ENCODE measurements at places on chromosomes 13 and 19.
A peak's percentile ranks its signal among the peaks of the same experiment; 100 is the strongest.

DNA sequence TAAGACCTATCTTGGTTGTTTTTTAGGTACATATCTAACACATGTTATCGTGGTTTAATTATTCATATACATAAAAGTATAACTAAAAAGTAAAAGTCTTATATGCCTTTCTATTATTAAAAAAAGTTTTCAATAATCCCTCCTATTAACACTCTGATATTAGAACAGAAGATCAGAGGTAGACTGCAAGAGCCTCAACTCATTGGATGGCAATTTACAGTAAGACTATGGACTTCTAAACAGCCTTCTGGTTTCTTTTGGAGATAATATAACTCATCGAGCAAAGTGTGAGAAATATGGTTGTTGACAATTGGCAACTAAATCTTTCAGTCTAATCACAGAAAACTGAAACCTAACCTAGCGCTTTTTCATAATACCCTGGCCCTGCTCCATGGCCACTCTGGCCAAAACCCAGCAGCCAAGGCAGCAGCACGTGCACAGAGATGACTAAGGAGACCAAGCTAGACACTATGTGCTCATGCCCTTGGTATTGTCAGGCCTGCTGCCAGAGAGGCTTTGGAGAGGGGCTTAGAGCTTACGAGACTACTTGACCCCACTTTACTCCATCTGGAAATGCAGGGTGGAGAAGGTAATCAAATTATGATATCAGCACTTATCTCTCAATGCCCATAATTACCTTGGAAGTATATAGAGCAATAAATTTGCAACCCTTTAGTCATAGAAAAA lies 40.6 kb upstream of the EEF1AKMT1 start:
- peak; percentile 93 for DNase-seq

DNA sequence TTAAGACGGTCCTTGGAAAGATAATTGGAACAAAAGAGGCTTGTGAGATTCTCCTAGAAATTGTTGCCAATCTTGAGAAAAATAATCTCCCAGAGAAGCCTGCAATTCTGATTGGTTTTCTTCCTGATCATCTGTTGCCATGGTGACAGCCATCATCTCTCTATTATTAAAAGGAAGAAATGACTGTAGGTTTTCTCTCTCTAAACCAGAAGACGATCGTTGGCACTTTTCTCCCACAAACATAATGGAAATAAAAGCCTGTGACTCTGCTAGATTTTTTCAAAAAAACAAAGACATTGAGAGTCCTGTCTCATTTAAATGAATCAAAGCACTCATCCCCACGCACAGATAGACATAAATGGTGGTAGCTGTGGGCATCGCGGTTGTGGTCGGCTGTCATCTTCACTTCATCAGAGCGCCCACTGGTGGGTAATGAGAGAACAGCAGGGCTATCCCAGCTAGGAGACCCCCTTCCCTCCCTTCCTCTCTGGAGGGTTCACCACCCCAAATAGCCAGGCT lies 21.7 kb upstream of the CALM3 start:
- no peak for DNase-seq

GRCh38 chr19:11168568-11168967 lies 13.0 kb upstream of the SPC24 start:
- peak; percentile 94 for DNase-seq

GRCh38 chr13:85412448-85412847 lies 386.8 kb downstream of the SLITRK6 start:
- no peak for DNase-seq

DNA sequence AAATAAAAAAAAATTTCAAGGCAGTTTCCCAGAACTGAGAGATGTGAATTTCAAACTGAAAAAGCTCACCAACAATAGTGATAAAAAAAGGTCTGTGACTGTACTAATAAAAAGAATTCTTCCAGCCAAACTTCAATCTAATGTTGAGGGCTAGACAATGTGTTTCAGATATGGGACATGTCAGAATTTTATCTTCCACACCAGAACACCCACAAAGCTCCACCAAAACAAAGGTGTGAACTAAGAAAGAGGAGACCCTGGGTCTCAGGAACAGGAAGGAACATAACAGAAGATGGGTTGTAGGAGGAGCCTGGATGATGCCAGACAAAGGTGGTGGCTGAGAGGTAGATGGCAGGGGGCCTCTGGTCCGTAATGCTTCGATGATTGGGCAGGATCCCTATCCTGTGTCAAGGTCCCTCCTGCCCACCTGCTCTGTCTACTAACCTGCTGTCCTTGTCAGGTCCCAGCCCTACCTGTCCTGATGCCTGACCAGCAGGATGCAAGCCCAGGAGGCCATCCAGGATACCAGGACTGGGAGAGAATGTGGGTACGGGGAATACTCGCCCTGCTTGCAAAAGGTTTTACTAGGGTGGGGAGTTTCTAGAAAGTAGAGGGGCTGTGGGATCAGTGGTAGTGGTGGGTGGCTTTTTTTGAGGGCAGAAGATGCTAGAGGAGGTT lies 4.5 kb downstream of the MZF1 start:
- DNase-seq: no peak

DNA sequence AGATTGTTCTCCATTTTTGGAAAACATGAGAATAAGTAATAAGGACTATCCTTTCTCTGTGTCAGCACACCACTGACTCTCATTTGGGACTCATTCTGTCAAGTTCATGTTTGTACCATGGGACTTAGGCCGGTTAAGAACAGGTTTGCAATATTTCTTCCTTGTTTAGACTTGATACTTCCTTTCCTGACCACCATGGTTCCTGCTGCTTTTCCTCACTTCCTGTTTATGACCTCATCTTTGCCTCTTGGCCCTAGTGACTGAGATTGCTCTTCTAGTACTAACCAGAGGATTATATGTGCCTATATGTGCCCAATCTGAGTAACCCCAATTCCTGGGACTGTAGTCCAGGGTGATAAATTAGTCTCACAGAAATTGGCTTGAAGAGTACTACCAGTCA lies 32.5 kb upstream of the NDFIP2 start:
- no peak for DNase-seq

DNA sequence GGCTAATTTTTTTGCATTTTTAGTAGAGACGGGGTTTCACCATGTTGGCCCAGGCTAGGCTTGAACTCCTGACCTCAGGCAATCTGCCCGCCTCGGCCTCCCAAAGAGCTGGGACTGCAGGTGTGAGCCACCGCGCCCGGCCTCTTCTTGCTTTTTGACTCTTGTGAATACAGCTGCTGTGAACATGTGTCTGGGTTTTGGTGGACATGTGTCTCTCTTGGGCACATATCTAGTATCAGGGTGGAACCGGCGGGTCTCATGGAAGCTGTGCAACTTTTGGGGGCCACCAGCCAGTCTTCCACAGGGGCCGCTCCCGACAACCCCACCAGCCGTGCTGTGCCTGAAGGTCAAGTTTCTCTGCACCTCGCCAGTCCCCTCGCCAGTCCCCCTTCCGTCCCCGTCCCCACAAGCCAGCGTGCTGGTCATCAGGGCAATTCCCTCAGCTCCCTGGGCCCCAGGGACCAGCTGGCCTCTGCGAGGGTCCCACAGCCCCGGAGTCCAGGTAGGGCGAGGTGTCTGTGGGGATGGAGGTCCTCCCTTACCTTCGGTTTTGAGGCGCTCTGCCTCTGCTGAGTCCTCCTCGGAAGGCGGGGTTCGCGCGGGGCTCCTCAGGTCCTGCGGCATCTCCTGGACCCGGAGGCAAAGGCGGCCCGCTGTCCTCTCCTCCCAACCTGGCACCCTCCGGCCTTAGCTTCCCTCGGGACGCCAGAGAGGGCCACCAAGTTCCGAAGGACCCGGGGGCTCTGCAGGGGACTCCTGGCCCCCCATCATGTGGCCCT lies 16.3 kb downstream of the SGTA start:
- DNase-seq: no peak

DNA sequence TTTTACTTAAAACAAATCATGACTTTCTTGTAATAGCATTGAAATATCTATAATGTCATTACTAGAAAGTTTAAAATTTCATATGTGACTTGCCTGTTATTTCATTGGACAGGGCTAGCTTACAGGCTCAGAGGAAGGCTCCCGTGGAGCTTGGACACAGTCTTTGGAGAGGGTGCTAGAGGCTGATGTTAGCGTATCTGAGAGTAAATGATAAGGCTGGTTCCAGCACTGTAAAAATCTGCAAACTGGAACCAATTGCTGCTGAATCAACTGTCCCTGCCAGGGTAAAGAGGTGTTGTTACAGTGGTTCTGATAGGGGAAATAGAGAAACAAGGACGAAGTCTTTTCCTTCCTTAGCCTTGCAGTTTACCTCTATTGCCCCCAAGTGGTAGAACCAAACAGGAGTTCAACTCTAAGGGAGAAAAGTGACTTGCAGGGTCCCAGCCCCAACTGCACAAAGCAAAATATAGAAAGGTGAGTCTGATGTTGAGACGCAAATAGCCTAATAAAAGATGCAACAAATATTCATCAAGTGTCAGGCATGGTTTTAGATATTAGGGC lies 901.7 kb downstream of the DIAPH3 start:
- no peak for DNase-seq

GRCh38 chr19:54316746-54317107 lies 3.8 kb upstream of the LILRA5 start:
- DNase-seq: no peak

DNA sequence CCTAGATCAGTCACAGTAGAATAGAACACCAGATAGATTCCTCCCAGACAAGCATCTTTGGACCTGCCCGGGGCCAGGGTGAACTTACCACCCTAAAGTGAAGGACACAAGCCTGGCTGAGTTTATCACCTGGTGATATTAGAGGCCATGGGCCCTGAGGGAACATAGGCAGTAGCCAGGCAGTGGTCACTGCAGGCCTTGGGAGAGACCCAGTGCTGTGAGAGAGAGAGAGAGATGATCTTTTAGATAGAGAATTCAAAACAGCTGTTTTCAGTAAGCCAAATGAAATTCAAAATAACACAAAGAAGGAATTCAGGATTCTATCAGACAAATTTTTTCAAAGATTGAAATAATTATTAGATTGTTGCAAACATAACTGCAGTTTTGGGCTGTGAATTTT lies 1679.9 kb downstream of the EFNB2 start:
- DNase-seq: no peak

Measured in fibroblast of gingiva (primary cell).